ENCODE measurements at places on chromosomes 3 and 15.

GRCh38 chr3:119795849-119796248 is 13.9 kb downstream of the NR1I2 start:
- no peak for DNase-seq

DNA sequence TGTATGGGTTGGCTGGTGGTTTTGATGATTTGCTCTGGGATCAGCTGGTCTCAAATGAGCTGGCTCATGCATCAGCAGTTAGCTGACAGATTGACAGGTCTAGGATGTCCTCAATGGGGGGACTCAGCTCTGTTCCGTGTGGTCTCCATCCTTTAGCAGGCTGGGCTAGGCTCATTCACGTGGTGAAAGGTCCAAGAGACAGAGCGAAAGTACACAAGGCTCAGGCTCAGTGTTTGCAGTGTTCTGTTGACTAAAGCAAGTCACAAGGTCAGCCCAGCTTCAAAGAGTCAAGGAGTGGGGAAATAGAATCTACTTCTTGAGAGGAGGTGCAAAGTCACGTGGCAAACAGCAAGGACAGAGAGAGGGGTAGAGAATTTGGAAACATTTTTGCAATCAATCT is 126.5 kb upstream of the CMC1 start:
- DNase-seq, result no peak

GRCh38 chr3:10289787-10290355 is 2.9 kb downstream of the GHRL start:
- no peak for DNase-seq

DNA sequence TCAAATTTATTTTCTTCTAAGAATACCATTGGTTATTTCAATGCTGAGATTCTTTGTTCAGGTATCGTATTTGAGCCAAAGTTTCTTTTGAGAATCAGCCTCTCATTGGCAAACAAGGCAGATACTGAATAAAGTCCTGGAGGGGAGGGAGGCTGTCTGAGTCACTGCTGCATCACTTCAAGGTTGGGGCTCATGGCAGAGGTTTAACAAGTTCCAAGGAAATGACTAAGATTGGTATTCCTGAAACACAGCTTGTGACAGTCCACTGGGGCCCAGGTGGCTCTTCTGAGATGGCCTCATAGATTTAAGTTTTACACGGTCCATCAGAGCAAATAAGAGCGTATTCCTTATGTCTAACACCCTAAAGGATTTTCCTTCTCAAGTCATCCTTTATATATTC is 213.8 kb upstream of the STAC start:
- DNase-seq, result no peak
